T-helper 1 cell (primary cell): ENCODE measurements at places on chromosomes 2 and 18.

- no peak for DNase-seq
Observed at GRCh38 chr2:223306371-223306770, 254.4 kb downstream of the KCNE4 start.

- peak; percentile 97 for DNase-seq
Observed at GRCh38 chr18:58671111-58671631, at the start of gene MALT1. Gene MALT1 (plus strand): TSS chr18:58671465. CDS start chr18:58671644, 179 bp downstream.

- no peak for DNase-seq
Observed at GRCh38 chr2:172869861-172870260, 134.2 kb downstream of the RAPGEF4 start.

- DNase-seq, result no peak
Observed at GRCh38 chr18:35616074-35616473, 34.5 kb downstream of the GALNT1 start.

- DNase-seq, result no peak
Observed at GRCh38 chr2:37427241-37427640, 82.8 kb downstream of the QPCT start.
